Fibroblast of upper back skin (primary cell): ENCODE measurements at places on chromosomes 13 and 19.

- no peak for DNase-seq
Observed at GRCh38 chr13:111537115-111537728, 216.8 kb downstream of the TEX29 start.

DNA sequence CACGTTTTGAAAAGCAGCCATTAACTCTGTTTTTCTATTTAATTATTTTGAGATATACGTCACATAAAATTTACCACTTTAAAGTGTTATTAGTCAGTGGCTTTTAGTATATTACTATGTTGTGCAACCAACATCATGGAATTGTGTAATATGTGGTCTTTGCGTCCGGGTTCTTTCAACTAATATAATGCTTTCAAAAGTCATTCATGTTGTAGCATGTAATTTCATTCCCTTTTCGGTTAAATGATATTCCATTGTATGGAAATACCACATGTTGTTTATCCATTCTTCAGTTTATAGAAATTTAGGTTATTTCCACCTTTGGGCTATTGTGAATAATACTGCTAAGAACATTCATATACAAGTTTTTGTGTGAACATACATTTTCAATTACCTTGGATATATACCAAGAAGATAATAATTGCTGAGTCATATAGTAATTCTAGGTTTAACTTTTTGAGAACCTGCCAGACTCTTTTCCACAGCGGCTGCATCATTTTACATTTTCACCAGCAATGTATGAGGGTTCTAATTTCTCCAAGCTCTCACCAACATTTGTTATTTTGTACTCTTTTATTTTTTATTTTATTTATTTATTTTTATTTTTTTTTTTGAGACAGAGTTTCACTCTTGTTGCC lies 28.1 kb upstream of the CLDN10 start:
- DNase-seq, result peak; percentile 35

- DNase-seq, result no peak
Observed at GRCh38 chr19:48606463-48607358, at the start of gene SPACA4. Gene SPACA4, plus strand, starts transcription at chr19:48606742. Its CDS starts 237 bp downstream, at chr19:48606979.

- DNase-seq, result no peak
Observed at GRCh38 chr19:30856376-30856775, 484.2 kb downstream of the ZNF536 start.

GRCh38 chr19:56088497-56089215 lies 32.4 kb downstream of the ZNF787 start:
- no peak for DNase-seq

DNA sequence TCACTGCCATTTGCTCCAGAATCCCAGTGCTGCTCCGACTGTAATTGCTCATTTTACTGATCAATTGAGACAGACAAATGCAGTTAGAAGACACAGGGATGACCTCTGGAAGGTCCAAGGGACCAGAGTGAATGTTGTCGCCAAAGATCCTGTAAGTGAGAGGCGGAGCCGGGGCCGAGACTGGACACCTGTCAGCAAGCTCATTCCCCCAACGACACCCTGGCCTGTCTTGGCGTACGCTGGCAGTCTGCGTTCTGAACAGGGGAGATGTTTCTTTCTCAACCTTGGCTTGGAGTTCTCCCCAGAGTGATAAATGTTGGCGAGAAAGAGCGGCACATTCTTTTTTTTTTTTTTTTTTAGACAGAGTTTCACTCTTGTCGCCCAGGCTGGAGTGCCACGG lies 24.2 kb downstream of the GADD45B start:
- DNase-seq, result no peak

DNA sequence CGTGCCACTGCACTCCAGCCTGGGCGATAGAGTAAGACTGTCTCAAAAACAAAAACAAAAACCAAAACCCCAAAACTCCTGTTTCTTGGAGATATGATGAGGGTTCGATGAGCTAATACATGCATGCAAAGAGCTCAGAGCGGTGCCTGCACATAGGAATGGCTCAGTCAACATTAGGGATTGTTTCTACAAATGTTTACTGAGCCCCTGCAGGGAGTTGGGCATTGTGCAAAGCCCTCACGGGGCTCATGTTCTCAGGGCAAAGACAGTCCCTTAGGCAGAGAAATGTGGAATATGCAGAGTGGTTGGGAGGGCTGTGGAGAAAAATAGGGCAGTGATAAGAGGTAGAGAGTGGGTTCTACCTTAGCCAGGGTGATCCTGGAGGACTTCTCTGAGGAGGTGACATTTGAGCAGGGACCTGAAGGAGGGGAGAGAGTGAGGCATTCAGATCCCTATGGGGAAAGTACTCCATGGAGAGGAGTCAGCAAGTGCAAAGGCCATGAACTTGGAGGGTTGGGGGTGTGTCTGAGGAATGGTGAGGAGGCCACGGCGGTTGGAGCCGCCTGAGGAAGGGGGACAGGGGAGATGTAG lies 1.5 kb upstream of the EHD2 start:
- DNase-seq, result no peak

- no peak for DNase-seq
Observed at GRCh38 chr19:50204811-50205675, 1.6 kb downstream of the MYH14 start.

- no peak for DNase-seq
Observed at GRCh38 chr13:47639738-47640447, 361.2 kb downstream of the SUCLA2 start.

DNA sequence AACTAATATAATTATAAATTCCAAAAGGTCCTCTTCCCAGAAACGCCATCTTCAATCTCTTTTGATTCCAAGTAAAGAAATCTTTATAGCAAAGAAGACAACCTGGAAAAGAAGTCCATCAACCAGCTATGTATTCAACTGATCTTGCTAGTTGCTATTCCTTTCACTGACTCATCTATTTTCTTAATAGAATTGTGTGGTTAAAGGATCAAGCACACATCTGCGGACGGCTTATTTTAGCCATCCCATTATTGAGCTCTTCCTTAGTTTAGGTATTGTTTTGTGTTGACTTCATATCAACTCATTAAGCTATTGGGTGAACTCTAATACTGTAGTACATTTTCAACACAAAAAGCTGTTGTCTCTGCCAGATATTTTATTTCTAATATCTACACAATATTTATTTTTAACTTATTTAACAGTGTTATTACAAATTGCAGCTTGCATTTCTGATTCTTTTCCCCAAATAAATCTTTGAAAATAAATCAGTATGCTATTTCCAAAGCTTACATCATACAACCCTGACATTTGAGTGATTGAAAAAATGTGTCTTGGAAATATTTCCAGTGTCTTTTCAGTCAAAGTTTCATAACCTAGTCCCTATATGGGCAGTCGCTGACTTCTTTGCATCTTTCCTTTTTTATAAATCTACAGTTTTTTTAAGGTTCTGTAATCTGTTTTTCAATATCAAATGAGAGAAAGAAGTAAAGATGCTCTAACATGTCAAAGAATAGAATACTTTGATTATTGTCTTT lies 158.8 kb upstream of the SPRY2 start:
- peak; percentile 59 for DNase-seq

- no peak for DNase-seq
Observed at GRCh38 chr19:19305696-19306095, 14.6 kb downstream of the SUGP1 start.

- peak; percentile 31 for DNase-seq
Observed at GRCh38 chr19:49331616-49332055, 3.6 kb upstream of the CD37 start.

GRCh38 chr19:13100841-13101589 lies 1.6 kb downstream of the LYL1 start:
- DNase-seq, result no peak

DNA sequence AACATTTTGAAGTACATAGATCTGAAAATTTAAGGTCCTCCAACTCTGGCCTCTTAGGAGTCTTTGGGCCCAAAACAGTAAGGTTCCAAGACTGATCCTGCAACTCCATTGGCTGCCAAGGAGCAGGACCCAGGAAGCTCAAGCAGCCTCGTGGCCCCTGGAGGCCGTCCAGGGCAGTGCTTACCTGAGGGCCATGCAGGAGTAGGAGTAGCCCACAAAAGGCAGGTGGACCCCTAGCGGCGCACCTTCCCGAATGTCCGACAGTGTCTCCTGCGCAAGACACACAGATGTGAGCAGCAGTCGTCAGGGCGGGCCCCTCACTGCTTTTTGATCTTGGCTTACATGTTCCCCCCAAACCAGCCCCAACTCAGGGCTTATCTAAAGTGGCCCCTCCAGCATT lies 5.7 kb upstream of the SIX5 start:
- no peak for DNase-seq

DNA sequence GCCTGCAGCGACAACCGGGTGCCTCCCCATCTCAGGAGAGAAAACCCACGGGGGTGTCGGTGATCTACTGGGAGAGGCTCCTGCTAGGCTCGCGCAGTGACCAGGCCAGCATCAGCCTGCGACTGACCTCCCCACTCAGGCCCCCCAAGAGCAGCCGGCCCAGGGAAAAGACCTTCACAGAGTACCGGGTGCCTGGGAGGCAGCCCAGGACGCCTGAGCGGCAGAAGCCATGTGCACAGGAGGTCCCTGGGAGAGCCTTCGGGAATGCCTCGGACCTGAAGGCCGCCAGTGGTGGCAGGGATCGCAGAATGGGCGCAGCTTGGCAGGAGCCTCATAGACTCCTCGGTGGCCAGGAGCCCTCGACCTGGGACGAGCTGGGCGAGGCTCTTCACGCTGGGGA lies 3.9 kb downstream of the ZNF324B start:
- DNase-seq, result no peak

DNA sequence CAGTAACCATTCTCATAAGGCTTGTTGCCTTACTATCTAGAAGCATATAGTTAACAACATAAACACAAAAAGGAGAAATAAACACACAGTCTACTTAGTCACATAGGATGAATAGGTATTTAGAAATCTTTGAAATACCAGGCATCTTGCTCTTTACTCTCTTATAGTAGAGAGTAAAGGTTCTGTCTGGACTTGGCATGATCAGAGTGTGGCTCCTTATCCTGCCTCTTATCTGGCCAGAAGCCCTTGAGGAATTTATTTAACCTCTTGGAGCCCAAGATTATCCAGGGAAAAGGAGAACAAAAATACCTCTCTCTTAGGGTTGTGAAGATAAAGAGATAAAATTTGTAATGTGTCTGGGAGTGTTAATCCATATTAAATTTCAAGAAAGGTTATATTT lies 100.2 kb upstream of the MBNL2 start:
- peak; percentile 46 for DNase-seq

DNA sequence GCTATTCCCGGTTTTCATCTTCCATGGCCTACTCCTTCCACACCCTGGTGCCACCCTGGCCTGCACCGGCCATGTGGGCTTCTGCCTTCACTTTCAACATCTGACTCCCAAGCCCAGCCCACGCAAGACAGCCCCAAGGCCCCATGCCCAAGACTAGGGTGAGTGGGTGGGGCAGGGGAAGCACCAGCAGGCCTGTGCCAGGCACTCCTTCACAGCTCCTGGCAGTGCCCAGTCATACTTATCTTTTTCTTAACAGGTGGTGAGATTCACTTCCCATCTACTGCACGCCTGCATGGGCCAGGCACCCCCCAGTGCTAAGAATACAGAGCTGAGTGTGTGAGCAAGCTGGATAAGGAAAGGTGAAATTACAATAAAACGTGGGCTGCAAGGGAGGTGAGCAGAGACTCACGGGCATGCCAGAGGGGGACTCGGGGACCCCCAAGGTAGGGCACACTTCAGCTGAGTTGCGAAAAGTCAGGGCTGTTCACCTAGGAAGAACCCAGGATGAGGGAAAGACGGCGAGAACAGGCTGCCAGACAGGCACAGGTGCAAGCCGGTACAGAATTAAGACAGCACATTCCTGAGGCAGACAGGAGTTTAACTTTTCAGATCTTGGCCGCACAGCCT lies 55.7 kb downstream of the COL4A1 start:
- DNase-seq, result no peak

GRCh38 chr19:44847144-44848035 lies 1.3 kb downstream of the NECTIN2 start:
- peak; percentile 38 for DNase-seq

GRCh38 chr13:78317030-78317429 lies 286.3 kb downstream of the POU4F1 start:
- DNase-seq, result peak; percentile 19

DNA sequence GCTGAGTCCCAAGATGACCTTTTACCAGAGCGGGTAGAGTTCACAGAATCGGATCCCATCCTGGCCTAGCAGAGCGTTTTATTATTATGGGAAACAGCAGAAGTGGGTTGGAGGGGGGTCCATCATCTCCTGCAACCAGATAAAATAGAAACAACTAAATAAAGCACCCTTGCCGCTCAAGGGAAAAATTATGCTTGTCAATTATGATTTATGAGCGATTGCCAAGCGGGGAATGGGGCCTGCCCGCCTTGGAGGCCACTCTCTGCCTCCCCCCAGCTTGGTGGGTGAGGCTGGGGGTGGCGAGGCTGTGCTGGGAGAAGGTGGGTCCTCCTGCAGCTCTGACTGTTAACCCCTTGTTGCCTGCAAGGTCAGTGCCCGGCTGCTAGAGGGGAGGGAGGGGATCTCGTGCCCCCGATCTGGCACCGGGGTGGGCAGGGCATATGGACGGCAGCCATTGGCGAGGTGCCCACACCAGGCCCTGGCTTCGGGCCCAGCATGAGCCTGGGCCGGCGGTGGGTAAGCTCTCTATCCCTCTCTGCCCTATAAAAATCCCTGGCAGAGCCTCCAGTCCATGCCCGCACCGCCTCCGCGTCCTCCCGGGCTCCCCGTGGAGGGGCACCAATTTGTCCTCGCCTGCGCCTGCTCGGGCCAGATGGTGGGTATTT lies 129.1 kb downstream of the URI1 start:
- no peak for DNase-seq

DNA sequence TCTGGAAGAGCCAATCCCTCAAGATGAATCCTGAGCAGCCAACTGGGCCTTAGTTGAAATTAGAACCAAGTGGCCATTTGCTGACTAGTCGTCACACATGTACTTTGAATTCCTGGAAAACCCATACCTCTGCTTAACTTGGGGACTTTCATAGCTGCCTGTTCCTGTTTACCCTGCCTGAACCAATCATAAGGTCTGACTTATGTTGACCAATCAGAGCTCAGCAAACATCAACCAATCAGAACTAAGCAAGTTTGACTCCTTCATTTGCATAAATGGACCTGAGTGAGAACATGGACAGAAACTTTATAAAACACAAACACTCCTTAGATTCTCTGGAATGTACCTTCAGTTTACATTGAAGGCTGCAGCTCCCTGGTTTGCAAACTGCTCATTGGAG lies 50.8 kb downstream of the LATS2 start:
- no peak for DNase-seq

DNA sequence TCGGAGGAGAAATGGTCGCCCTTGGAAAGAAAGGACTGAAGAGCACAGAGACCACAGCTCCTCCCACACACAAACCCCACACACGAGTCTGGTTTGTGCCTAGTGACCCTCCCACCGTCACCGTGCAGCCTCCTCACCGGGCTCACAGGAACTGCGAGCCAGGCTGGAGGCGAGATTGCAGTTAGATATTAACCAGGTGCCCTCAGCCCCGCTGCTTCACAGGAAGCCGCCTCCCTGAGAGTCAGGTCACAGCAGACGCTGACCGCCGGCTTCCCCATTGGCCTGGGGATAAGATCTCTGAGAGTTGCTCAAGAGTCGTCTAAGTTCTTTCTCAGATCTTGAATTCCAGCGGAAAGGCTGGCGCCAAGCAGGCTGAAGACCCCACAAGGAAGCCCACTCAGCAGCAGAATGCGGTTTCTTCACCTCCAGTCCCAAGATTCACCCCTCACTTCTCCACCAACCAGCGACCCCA lies 870 bp downstream of the ZNF44 start:
- DNase-seq, result peak; percentile 31
